NCI-H1930 (cell line): ENCODE measurements at places on chromosomes 12 and 14.
A peak's percentile ranks its signal among the peaks of the same experiment; 100 is the strongest.

- DNase-seq = no peak
These were observed 11.4 kb downstream of the CEP128 start for GRCh38 chr14:80930095-80930494.

DNA sequence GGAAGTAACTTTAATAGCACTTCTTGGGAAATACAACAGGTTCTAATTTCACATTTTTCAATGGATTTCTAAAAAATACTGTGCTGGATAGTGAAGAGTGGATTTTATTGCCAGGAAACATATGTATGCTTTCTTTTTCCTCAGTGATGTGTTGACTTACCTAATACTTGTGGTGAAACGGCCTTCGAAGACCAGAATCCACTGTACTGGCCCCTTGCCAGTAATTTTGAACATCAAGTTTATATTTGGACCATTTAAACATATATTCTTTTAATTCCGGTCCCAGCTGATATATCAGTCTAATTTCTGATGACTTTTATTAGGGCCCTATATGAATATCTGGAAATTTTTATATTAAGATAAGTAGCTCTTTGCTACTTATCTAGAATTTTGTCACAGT lies 1.8 kb downstream of the MSRB3 start:
- no peak for DNase-seq

GRCh38 chr12:53983568-53983949 lies 1.4 kb upstream of the HOXC10 start:
- DNase-seq = no peak

- DNase-seq = no peak
These were observed 92.7 kb downstream of the PHETA1 start for GRCh38 chr12:111276146-111276545.

- no peak for DNase-seq
These were observed 41.1 kb downstream of the ATXN2 start for GRCh38 chr12:111558107-111558376.

- no peak for DNase-seq
These were observed 62.4 kb downstream of the PLEKHG3 start for GRCh38 chr14:64766430-64767151.

DNA sequence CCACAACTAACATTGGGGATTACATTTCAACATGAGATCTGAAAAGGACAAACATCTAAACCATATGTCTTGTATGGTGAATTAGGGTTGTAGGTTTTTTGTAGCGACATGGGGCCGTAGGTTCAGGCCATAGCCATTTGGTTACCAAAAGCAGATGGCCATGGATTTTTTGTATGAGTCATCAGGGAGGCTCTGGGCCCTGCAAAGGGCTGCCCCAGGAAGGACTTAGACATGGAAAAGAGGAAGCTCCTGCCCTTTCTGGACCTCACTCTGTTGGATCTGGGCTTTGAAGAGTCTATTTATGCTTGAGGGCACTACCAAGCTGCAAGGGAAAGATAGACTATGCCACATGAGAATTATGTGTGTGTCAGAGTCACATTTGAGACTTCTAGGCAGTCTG lies 89.3 kb upstream of the DHRS4 start:
- no peak for DNase-seq

- no peak for DNase-seq
These were observed 85.3 kb downstream of the RFLNA start for GRCh38 chr12:124379938-124380754.

DNA sequence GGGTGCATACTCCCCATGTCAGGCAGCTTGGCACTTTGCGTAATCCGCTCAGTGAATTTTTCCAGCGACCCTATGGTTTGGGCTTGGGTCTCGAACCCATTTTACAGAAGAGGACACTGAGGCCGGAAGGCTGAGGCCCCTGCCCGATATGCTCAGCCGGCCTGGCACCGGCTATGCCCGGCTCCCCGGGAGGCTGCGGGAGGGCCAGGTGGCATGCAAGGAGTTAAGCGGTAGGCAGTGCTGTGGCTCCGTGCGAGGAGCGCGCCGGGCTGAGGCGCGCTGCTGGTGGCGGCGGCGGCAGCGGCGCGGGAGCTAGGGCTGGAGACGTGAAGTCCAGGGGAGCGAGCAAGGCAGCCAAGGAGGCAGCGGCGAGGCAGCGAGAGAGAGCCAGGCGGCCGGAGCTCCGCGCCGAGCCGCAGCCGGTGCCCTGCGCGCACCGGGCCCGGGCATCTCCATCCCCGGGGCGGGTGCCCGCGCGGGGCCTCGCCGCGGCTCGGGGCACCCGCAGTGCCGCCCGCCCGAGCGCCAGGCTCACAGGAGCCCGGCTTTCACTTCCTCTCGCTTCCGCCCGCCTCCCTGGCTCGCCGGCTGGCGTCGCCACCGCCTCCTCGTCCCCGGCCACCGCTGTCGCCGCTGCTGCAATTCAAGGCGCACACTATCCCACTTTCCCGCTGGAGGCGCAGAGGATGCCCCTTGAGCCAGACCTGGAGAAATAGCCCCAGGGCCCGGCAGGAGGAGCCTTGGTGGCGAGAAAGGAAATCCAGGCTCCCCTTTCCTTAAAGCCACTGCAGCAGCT lies at the start of gene WSCD2:
WSCD2 (plus strand) TSS at position 272 of the 796 bp plus-strand sequence. CDS start 66,545 bp downstream, outside the sequence.
- DNase-seq = peak; percentile 31

- no peak for DNase-seq
These were observed 83.5 kb downstream of the SLC25A47 start for GRCh38 chr14:100406505-100407131.

DNA sequence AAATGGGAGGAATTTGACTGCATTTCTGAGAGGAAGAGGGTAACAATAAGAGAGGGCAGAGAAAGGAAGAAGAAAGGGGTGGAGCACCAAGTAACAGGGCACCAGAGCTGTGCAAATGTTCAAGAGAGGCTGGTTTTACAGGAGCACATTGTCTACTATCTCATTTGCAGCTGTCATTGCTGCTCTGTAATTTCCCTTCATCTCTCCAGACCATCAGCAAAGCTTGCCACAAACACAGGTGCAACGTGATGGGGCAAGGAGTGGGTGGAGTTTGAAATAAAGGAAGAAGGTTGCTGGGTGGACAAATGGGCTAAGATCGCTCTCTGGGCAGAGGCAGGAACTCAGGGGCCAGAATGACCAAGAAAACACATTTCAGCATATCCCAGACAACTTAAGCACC lies 47.9 kb upstream of the PLEKHG6 start:
- no peak for DNase-seq

DNA sequence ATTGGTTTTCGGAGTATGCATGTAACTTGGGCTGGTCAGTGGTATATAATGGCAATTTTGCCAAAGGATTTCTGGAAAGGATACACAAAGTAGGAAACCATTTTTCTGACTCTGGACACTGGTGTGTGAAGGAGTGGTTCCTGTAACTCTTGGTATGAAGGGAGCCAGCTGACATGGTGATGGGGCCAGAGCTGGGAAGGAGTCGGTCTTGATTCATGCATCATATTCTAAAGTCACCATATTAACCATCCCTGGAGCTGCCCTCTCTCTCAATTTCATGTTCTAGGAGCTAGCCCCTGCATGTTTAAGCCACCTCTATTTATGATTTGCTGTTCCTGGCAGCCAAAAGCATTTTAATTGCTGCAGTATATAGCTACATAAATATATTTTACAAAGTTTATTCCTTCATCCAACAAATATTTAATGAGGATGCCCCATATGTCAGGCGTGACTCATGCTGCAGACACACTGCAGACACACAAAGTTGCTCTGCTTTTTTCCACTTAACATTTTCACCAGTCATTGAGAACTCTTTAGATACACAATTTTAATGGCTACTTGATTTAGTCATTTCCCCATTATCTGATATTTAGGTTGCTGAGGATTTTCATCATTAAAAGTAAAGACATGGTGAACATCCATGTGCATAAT lies 78.7 kb upstream of the PSMC1 start:
- no peak for DNase-seq

- DNase-seq = no peak
These were observed 53.9 kb downstream of the TTLL5 start for GRCh38 chr14:75714991-75715390.

- DNase-seq = no peak
These were observed 9.7 kb downstream of the CKB start for GRCh38 chr14:103512701-103513611.

DNA sequence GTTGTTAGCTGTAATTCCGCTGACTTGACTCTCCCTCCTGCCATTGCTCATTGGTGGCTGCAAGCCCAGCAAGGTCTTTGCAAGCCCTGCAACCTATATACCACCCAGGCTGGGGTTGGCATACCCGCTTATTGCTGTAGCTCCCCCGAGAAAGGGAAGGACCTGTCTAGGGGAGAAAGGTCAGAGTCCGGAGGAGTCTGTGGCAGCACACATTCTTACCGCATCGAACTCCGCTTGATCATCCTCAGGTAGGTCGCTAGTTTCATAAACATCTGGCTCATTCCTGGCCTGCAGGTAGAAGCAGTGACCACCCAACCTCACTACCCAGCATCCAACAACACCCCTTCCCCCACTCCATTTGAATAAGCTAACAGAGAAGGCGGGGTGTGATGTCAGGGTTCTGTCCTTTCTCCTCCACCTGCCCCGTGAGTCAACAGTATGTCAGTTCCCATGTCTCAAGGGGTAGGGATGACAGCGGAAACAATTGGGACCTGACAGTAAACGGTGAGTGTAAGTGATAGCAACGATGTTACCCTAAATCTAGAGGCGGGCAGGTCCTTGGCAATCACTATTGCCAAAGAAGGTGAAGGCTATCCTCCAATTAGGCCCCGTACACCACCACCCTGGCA lies 1.1 kb downstream of the DCTN2 start:
- no peak for DNase-seq

- DNase-seq = no peak
These were observed 32.1 kb downstream of the CRACR2A start for GRCh38 chr12:3720772-3721171.

- no peak for DNase-seq
These were observed 178.4 kb downstream of the BMP4 start for GRCh38 chr14:53778263-53778662.

- DNase-seq = no peak
These were observed 2.8 kb downstream of the ADSS1 start for GRCh38 chr14:104726600-104727451.

DNA sequence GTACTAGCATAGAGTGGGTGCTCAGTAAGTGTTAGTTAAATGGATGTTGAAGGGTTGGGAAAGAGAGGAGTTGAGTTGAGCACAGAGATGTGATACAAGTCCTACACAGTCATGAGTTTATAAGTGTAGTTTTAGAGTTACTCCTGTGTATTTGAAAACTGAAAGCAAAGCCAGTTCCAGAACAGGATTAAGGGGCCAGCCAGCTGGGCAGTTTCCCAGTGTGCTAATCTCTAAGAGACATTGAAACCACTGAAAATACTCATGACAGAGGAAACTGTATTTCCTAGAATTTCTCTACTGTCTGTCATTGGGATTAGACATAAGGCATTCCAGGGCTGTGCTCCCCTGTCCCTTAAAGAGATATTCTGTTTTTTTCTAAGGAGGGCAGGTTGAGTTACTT lies 101.0 kb downstream of the DERA start:
- DNase-seq = no peak

GRCh38 chr14:104446611-104447010 lies 133.0 kb upstream of the C14orf180 start:
- no peak for DNase-seq

- DNase-seq = no peak
These were observed 120.1 kb downstream of the ASCL4 start for GRCh38 chr12:107894589-107894988.

DNA sequence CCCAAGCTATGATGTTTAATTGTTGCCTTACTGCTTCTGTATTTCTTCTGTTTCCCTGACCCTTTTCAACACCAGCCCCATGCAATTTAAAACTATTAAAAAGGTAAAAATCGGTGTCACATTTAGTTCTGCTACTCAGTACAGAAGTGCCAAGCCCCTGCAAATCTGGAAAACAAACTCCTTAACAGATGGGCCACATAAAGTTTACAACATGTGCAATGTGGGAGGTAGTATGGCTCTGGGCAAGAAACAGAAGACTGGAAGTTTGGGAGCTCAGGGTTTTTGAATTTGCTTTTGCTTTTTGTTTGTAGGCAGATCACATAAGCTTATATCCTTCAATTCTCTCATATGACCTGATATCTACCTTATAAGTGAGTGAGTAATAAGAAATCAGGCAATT lies 404.0 kb upstream of the ATP2B1 start:
- DNase-seq = no peak

GRCh38 chr14:61502459-61503093 lies 181.2 kb downstream of the PRKCH start:
- DNase-seq = no peak

- DNase-seq = no peak
These were observed 99.6 kb downstream of the DYRK2 start for GRCh38 chr12:67747869-67748742.

DNA sequence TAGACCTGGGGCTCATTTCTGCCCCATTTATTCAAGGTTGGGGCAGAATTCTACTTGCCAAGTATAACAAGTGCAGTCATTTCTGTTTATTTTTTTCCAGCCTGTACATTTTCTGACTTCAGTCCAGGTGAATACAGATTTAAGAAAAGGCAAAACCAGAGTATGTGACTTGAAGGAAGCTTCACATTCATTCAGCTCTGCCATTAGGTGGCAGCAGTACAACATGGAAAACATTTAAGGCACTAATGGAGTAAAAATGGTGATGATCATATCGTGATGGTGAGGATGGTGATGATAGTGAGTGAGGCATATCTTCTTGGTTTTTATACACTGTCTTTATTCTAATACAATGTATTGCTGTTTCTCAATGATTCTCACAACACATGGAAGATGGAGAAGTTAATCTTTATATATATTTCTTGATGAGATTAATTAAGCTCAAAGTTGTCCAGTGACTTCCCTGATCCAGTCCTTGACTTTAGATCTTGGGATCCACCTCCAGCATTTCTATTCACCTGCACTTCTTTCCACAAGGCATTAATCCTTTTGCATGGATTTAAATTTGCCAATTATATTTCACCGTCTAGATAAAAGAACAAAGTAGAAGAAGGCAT lies 176.7 kb upstream of the SEL1L start:
- DNase-seq = peak; percentile 15

DNA sequence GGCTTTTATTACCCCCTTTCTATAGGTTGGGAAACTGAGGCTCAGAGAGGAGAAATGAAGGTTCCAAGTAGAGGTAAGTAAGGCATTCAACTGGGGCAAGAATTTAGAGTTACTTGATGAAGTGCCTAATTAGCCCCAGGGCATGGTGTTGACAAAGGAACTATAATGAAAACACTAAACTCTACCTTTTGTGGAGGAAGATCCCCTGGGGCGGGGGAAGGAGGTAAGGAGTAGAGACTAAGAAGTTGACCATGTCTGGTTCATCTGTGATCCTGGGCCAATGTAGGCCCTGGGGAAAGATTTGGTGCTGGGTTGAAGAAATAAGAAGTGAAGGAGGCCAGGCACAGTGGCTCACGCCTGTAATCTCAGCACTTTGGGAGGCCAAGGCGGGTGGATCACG lies 16.2 kb upstream of the COX6A1 start:
- no peak for DNase-seq

DNA sequence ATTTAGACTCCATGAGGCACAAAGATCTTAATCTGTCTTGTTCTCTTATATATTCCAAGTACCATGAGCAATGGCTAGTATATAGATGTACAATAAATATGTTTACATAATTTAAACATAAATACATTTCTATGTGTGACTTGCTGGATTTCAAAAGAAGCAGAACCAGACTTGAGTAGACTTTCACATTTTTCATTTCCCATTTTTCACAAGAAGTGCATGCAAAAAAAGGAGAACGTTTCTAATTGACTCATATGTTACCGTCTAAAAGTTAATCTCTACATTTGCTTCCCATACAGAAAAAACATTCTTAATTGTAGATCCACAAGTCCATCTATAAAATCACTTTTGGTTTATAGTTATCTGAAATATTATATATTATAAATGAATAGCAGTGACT lies 256.5 kb upstream of the USP15 start:
- DNase-seq = no peak
